Lung (tissue), 17 donors: ENCODE measurements at places on chromosomes 6 and 20.

- DNase-seq: no peak
- H3K27ac ChIP-seq: peak overlapping the region; percentile 83
- H3K36me3 ChIP-seq: peaks cover 5% of the 10 kb centered on the region
- no peaks in the 10 kb centered on the region for H3K27me3 ChIP-seq
Measured at GRCh38 chr6:22024973-22025467, 271.8 kb downstream of the PRL start.

DNA sequence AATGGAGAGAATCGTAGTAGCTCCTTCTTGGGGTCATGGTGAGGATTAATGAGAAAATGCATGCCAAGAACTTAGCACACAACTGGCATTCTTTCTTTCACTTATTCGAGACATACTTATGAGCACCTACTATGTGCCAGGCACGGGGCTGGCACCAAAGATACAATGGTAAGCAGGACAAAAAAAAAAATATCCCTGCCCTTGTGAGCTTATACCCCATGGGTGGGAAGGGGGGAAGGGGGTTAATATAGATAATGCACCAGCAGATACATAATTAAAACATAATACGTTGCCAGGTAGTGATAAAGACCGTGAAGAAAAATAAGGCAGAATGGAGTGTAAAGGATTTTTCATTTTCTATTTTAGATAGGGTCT, 8.3 kb downstream of the SLC13A3 start:
- no peak overlapping the region for H3K4me3 ChIP-seq
- no peak for DNase-seq
- H3K4me1 ChIP-seq: no peaks in the 10 kb centered on the region
- H3K36me3 ChIP-seq: no peaks in the 10 kb centered on the region

GRCh38 chr6:132499757-132500156, 13.2 kb downstream of the STX7 start:
- H3K27ac ChIP-seq: no peak overlapping the region
- H3K36me3 ChIP-seq: peaks cover 28% of the 10 kb centered on the region
- no peaks in the 10 kb centered on the region for H3K4me1 ChIP-seq
- no peak overlapping the region for H3K4me3 ChIP-seq
- DNase-seq: no peak
- H3K27me3 ChIP-seq: no peaks in the 10 kb centered on the region

GRCh38 chr6:41425511-41425910, 90.1 kb downstream of the NCR2 start:
- no peak for DNase-seq
- H3K4me1 ChIP-seq: peaks cover 13% of the 10 kb centered on the region
- H3K27me3 ChIP-seq: peaks cover 14% of the 10 kb centered on the region
- H3K27ac ChIP-seq: no peak overlapping the region
- H3K36me3 ChIP-seq: no peaks in the 10 kb centered on the region

DNA sequence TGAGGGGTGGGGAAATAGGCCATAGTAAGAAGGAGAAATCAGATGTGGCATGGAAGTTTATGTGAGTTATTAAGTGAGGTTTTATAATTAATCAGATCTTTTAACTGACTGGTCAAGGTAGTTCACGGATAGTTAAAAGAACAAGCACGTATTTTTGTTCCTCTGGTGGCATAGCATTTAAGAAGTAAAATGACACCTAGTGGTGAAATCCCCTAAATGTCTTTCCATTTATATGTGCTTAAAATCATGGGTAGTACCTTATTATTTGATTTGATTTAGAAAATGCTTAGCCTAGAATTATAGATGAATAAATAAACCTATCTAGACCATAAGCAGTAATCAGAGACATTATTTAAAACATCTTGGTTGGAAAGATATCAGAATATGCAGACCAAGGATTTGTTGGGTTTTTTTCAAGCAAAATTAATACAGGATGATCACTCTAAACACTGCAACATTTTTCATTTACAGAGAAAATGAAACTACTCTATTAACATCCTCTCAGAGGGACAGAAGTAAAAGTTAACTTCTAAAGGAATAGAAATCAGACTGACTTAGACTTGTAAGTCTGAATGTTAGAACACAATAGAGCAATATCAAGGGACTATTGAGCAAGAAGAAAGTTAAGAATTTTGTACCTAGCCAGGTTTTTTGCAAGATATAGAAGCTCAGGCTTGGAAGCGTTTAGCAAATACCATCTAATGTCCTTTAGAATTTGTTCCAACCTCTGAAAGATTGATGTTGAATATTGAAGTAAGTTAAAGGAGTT, 81.1 kb downstream of the STXBP5 start:
- DNase-seq: no peak
- H3K4me1 ChIP-seq: no peaks in the 10 kb centered on the region
- no peaks in the 10 kb centered on the region for H3K27me3 ChIP-seq
- no peak overlapping the region for H3K27ac ChIP-seq
- no peak overlapping the region for H3K4me3 ChIP-seq
- no peaks in the 10 kb centered on the region for H3K36me3 ChIP-seq

- H3K27me3 ChIP-seq: no peaks in the 10 kb centered on the region
- no peak overlapping the region for H3K27ac ChIP-seq
- H3K4me1 ChIP-seq: no peaks in the 10 kb centered on the region
- no peak overlapping the region for H3K4me3 ChIP-seq
Measured at GRCh38 chr6:155647354-155647753, 191.7 kb upstream of the NOX3 start.
